ENCODE measurements at places on chromosomes 1 and 21. TPM values are rescaled to one million over a fixed set of nuclear protein-coding genes. Genes with fewer than 3 reads are reported as not detected.
A peak's percentile ranks its signal among the peaks of the same experiment; 100 is the strongest.

Gene CFAP57
- 0.04 TPM for total RNA-seq

- peak; percentile 81 for DNase-seq
- no peaks in the 10 kb centered on the region for H3K27me3 ChIP-seq
Observed at GRCh38 chr1:179021873-179022272, 3.8 kb upstream of the FAM20B start.

DNA sequence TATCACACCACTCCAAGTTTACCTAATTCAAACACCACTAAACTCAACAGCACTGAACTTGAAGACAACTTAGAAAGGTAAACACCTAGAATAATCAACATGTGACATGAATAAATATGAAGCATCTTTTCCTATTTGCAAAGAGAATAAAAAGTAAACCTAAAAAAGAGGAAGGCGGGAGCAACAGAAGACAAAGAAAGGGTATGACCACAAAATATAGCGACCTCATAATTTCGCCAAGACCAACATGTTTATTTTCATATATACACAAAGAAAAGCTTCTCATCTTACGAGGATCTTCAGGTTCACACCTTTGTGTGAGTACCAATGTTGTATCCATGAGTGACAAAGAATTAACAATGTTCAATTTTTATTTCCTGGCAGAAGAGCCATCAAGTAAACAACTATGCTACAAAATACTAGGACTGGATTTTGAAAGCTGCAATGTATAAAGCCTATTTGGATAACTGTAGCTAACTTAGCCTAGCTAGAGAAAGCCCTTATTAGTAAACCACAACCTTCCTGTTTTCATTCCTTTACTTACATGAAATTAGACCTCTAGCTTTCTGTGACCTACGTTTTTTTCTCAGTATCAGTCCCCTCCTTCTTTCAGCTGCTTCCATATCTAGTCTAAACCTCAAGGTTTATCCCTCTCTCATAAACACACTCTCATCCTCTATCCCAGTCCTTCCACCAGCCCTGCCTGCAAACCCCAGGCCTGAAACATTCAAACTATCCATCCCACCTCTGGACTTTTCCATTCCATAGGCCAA, 21.3 kb upstream of the PHTF1 start:
- no peaks in the 10 kb centered on the region for H3K27me3 ChIP-seq
- H3K4me3 ChIP-seq, result no peak overlapping the region
- peaks cover 15% of the 10 kb centered on the region for H3K4me1 ChIP-seq

DNA sequence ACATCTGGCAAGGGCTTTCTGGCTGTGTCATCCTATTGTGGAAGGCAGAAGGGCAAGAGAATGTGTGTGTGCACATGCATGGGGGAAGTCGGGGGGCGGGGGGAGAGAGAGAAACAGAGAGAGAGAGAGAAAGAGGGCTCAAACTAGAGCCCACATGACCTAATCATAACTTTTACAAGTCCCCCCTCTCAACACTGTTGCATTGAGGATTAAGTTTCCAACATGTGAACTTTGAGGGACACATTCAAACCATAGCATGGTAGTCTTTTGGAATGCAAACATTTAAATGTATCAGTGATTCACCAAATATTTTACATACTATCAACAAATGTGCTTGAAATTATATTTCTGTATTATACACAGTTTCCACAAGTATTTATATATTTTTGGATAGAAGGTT, 655.4 kb upstream of the B3GALT2 start:
- H3K36me3 ChIP-seq, result no peaks in the 10 kb centered on the region
- no peaks in the 10 kb centered on the region for H3K27me3 ChIP-seq
- DNase-seq, result no peak
- no peaks in the 10 kb centered on the region for H3K4me1 ChIP-seq
- H3K4me3 ChIP-seq, result no peak overlapping the region
- no peak overlapping the region for H3K27ac ChIP-seq

- no peaks in the 10 kb centered on the region for H3K4me1 ChIP-seq
- H3K27ac ChIP-seq, result no peak overlapping the region
Observed at GRCh38 chr1:188228623-188229022, 1399.9 kb downstream of the PLA2G4A start.

GRCh38 chr1:80915491-80915890, 885.2 kb upstream of the ADGRL2 start:
- no peak for DNase-seq
- no peaks in the 10 kb centered on the region for H3K27me3 ChIP-seq
- H3K27ac ChIP-seq, result no peak overlapping the region
- H3K4me3 ChIP-seq, result no peak overlapping the region
- peaks cover 16% of the 10 kb centered on the region for H3K4me1 ChIP-seq

GRCh38 chr1:201164645-201165044, 10.4 kb upstream of the TMEM9 start:
- no peaks in the 10 kb centered on the region for H3K27me3 ChIP-seq
- no peaks in the 10 kb centered on the region for H3K36me3 ChIP-seq

- H3K4me3 ChIP-seq, result no peak overlapping the region
- no peaks in the 10 kb centered on the region for H3K27me3 ChIP-seq
- no peaks in the 10 kb centered on the region for H3K36me3 ChIP-seq
- no peak for DNase-seq
Observed at GRCh38 chr1:157894613-157895165, 53.1 kb upstream of the CD5L start.

DNA sequence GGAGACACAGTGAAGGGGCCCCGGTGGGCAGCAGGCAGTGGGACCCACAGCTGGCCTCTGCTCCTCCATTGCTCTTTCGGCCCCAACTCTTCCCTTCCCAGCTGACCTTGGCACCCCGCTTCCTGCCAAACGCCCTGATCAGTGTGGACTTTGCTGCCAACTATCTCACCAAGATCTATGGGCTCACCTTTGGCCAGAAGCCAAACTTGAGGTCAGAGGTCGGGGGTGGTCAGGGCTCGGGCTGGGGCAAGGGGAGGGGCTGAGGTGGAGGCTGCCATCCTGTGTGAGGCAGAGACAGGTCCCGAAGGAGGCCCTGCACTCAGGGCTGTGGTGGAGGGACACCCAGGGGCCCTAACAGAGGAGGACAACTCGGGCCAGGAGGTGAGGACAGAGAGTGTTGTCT, 13.7 kb downstream of the PODN start:
- H3K4me1 ChIP-seq, result no peaks in the 10 kb centered on the region
- no peaks in the 10 kb centered on the region for H3K36me3 ChIP-seq
- H3K27me3 ChIP-seq, result no peaks in the 10 kb centered on the region

DNA sequence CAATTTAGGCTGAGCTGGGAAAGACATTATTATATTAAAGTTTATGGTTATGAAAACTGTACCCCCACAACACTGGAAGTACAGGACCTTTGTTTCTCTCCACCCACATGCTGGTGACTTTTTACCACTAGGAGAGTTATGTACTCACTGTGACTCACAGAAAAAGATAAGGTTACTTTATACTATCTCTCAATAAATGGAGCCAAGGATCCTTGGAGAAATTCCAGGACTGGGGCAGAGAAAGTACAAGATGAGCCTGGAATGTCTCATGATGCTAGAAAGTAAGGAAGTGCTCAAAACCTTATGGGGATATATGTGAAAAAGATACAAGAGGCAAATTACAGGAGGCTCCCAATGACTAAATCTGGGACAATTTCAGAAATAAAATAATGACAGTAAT, 63.9 kb upstream of the C1orf105 start:
- DNase-seq, result no peak
- no peak overlapping the region for H3K27ac ChIP-seq
- no peaks in the 10 kb centered on the region for H3K27me3 ChIP-seq
- no peaks in the 10 kb centered on the region for H3K36me3 ChIP-seq
- peaks cover 73% of the 10 kb centered on the region for H3K4me1 ChIP-seq
- no peak overlapping the region for H3K4me3 ChIP-seq

GRCh38 chr1:226108935-226109828, 46.7 kb downstream of the H3-3A start:
- no peaks in the 10 kb centered on the region for H3K27me3 ChIP-seq
- H3K36me3 ChIP-seq, result no peaks in the 10 kb centered on the region
- peak overlapping the region; percentile 63 for H3K27ac ChIP-seq
- peaks cover 20% of the 10 kb centered on the region for H3K4me1 ChIP-seq
- peak; percentile 84 for DNase-seq

GRCh38 chr1:181525104-181525721, 41.9 kb downstream of the CACNA1E start:
- no peaks in the 10 kb centered on the region for H3K36me3 ChIP-seq
- no peak overlapping the region for H3K4me3 ChIP-seq
- H3K27ac ChIP-seq, result no peak overlapping the region
- H3K4me1 ChIP-seq, result no peaks in the 10 kb centered on the region
- DNase-seq, result no peak
- no peaks in the 10 kb centered on the region for H3K27me3 ChIP-seq

GRCh38 chr1:207070811-207071210, 17.7 kb downstream of the PFKFB2 start:
- no peaks in the 10 kb centered on the region for H3K27me3 ChIP-seq
- H3K4me1 ChIP-seq, result no peaks in the 10 kb centered on the region
- DNase-seq, result no peak

All from SJCRH30 (cell line).